ENCODE measurements at places on chromosomes 11 and 22. TPM values are rescaled to one million over a fixed set of nuclear protein-coding genes. Genes with fewer than 3 reads are reported as not detected.
A peak's percentile ranks its signal among the peaks of the same experiment; 100 is the strongest.

- DNase-seq: no peak
Observed at GRCh38 chr11:5258543-5259262, 4.1 kb upstream of the HBG2 start.

DNA sequence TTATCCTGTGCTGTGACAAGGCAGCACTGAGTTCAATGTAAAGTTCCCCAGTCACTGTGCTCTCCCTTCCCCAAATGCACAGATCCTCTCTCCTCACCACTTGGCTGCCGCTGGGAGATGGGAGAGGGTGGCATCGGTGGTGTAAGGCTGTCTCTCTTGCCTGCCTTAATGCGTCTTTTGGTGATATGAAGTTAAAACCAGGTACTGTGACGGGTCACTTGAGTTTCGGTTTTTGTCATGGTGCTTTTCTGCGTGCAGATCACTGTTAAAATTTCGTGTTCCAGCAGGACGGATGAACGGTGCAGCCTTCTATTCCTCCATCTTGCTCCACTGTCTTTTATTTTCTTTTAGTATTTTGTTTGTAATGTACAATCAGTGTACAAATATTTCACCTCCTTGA is 18.6 kb downstream of the GLB1L2 start:
- DNase-seq: no peak

GRCh38 chr11:106493751-106494150 is 416.3 kb downstream of the AASDHPPT start:
- no peak for DNase-seq

DNA sequence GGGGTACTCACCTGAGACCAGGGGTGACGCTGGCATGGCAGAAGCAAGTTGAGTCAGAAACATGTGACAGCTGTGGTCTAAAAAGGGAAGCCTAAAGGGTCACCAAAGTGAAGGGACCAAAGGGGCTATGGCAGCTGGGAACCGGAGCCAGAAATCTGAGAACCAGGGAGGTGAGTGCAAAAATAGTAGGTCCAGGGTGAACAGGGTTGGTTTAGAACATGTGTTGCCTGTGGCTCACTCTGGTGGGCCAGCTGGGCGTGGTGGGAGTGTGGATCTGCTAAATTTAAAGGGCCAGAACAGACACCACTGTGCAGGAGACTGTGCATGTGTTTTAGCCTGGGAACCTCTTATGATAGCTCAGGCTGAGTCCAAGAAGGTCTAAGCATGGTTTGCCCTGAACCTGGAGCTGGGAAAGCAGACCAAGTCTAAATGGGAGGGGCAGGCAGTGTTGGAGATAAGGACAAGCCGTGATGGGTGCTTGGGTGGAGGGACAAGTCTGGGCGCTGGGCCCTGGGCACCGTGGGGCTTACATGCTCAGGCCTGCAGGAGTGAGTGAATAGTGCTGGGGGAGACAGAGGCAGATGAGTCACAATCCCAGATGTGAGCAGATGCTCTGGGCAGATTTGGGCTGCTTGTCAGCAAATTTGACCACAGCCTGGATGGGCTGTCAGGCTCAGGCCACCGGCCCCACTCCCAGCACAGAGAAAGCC is 41.4 kb upstream of the ZBED5 start:
- DNase-seq: peak; percentile 91

- no peak for DNase-seq
Observed at GRCh38 chr11:128174465-128175291, 412.7 kb downstream of the ETS1 start.

DNA sequence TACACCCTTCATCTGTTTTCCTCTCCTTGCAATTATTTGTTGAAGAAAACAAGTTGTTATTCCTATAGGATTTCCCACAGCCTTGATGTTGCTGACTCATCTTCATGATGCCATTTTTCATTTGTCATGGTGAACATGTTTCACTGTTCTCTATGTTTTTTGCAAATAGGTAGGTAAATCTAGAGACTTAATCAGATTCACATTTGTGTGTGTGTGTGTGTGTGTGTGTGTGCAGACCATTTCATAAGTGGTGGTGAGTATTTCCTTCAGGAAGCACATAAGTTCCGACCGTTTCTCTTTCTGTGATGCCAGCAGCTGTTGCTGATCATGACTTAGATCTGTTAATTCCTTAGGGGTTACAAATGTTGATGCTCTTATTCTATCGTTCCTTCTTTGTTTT is 80.3 kb upstream of the IZUMO1R start:
- DNase-seq: no peak

DNA sequence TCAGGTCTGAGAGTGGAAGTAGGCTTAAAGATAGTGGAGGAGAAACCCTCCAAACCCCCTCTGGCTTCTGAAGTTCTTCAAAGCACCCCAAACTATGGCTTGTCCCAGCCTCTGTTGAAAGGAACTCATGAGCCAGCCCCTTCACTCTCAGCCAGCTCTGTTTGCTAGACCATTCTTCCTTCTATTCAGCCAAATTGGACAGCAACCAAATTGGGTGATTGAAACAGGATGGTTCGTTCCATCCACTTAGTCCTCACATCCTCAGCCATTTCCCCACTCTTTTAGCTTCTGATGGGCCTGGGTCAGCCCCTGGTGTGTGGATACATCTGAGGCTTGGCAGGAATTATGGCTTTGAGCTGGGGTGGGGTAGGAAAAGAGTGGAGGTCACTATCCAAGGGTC is 4.5 kb downstream of the HTR3A start:
- DNase-seq: no peak

GRCh38 chr11:101436511-101437142 is 147.2 kb downstream of the TRPC6 start:
- DNase-seq: no peak

- no peak for DNase-seq
Observed at GRCh38 chr11:47560426-47560825, 5.0 kb upstream of the PTPMT1 start.

DNA sequence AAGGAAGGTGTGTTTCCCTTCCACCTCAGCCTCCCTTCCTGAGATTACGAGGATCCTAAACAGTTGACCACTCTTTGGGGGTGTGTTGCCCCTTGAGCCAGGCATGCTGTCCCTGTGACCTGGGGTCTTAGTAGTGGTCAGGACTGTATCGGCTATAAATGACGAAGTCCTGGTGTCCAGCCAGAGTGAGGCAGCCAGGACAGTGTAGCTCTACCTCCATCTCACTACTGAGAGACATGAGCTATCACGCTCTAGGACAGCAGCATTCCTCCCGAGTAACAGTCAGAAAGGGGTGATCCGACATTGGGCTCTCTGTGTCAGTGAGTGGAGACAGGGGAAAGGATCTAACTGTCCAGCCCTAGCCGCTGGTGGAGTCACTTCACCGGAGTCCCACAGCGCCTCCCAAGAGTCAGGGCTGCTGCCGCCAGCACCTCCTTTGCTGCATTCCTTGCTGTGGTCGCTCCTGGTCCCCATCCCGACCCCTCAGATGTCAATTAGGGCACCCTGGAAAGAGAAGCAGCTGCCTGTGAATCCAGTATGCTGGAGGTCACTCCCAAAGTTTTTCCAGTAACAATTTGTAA is 3.3 kb upstream of the B3GNT6 start:
- DNase-seq: no peak

- peak; percentile 45 for DNase-seq
Observed at GRCh38 chr22:38423512-38424503, 31.2 kb downstream of the KCNJ4 start.

GRCh38 chr11:8317159-8317558 is 53.5 kb upstream of the LMO1 start:
- DNase-seq: no peak

DDX17 gene
- total RNA-seq: 496 TPM

CPT1B gene
- total RNA-seq: 2.1 TPM

GRCh38 chr11:80727315-80727714 is 1286.5 kb upstream of the TENM4 start:
- DNase-seq: no peak

DNA sequence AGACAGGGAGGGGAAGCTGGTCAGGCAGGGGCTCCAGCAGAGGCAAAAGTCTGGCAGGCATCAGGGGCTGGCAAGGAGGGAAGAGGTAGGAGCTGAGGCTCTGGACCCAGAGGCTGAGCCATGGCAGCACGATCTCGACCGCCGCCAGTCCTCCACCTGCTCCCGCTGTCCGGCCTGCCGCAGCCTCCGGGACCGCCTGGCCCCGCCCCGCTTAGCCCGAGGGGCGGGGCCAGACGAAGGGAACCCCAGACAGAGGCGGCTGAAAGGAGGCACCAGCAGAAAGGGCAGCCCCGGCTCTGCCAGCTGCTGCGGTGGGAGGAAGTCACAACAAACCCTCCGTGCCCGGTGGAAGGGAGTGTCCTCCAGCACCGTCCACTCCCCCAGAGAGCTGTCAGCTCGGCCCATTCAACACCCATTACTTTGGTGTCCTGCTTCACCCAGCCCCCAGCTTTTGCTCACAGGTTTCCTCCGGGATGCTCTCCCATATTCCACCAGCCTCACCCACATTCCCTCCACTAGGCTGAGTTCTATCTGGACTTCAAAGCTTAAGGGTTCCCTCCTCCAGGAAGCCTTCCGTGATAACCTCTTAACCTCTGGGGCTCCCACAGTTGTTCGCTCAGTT is at the start of gene MFNG:
MFNG (minus strand) TSS at position 161 of the 622 bp plus-strand sequence. CDS start 207 bp downstream, outside the sequence.
- DNase-seq: peak; percentile 97

DNA sequence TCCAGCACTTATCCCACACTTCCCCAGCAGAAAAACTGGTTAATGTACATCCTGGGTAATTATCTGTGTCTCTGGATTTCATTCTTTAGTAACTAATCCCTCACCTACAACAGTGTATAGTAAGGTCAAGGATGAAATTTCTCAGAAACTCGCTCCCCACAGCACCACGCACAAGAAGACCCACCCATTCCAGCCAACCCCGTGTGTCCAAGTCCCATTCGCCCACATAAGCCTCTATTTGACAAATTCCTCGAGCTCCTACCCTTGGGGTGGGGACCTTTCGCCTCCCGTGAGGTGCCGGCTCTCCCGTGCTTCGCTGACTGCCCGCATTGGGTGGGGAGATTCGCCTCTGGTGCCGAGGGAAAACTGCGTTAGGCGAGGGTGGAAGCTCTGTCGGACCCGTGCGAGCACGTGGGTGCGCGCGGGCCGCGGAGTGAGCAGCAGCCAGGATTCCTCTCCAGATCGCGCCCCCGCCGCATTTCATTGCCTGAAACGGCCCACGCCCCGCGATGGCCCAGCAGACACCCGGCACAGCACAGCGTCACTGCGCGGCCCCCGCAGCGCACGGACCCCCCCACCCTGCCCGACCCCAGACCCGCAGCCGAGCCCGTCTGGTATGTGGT is 866 bp downstream of the EXPH5 start:
- DNase-seq: no peak

GRCh38 chr22:40597526-40598430 is 38.7 kb downstream of the MRTFA start:
- DNase-seq: no peak

- DNase-seq: peak; percentile 45
Observed at GRCh38 chr11:102830001-102830727, 13.2 kb downstream of the MMP3 start.

DNA sequence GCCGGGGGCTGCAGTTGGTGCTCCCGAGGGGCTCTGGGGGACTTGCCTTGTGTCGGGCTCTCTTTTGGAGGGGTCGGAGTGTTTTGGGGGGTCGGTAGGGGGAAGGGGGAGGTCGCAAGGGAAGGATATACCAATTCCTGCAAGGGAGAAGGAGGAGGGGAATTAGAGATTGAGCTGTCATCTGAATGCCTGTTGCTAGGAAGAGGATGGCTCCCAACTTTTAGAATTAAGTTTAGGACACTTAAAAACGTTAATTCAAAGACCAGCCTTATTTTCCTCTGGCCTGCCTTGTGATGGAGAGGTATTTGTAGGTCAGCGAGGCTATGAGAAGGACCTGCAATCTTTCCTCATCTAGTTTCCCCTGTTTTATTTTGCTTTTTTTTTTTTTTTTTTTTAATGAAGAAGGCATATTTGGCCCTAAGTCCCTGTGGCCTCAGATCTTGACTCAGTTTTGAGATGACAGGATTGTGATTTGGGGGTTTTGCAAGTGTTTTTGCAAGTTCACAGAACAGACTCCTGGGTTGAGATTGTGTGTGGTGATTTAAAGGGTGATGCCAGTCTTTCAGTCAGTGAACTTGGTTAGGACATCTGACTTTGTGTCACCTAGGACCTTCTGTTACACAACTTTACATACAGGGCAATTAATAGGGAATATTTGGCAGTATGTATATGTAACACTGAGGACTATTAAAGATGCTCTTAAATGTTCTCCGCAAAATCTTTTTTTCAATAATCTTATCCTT is 672 bp downstream of the TMEM135 start:
- DNase-seq: peak; percentile 71

GRCh38 chr11:72617080-72617762 is 57.0 kb downstream of the PDE2A start:
- peak; percentile 92 for DNase-seq

DNA sequence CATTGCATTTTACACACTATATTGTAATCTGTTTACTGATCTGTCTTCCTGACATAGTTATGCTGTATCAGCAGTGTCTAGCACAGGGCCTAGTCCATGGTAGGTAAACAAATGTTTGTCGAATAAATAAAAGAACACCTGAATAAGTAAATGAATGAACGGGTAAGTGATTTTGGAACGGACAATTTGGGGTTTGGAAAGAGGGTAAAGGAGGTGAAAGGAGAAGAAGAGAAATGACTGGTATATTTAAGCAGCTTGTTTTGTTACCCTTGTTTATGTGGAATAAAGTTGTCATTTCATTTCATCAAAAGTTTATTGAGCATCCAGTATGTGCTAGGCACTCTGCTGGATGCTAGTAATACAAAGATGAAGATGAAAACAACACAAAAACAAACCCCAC is at the start of gene HEPN1:
HEPN1 (plus strand) TSS at position 301 of the 400 bp plus-strand sequence.
- DNase-seq: no peak

DNA sequence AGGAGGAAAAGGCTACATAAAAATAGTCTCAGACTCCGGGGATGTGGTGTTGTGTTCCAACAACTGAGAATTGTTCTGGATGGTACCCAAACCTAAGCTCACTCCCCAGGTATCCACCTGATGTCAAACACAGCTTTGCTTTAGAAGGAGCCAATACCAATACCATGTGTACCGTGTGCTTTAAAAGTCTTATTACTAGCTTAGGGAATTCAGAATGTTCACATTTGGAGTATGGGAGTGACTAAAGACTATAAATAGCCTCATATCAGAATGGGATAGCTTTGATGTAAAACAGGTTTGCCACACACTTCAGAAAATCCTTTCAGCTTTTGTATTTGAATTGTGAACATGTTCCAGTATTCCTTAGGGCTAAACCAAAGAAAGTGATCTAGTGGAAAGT is 248.7 kb upstream of the ARHGAP42 start:
- no peak for DNase-seq
